ENCODE measurements at places on chromosomes 7 and 10.

- no peak for DNase-seq
Measured at GRCh38 chr10:116121640-116122525, 151.1 kb downstream of the GFRA1 start.

GRCh38 chr7:129657363-129657762 is 45.8 kb downstream of the NRF1 start:
- peak; percentile 18 for DNase-seq

DNA sequence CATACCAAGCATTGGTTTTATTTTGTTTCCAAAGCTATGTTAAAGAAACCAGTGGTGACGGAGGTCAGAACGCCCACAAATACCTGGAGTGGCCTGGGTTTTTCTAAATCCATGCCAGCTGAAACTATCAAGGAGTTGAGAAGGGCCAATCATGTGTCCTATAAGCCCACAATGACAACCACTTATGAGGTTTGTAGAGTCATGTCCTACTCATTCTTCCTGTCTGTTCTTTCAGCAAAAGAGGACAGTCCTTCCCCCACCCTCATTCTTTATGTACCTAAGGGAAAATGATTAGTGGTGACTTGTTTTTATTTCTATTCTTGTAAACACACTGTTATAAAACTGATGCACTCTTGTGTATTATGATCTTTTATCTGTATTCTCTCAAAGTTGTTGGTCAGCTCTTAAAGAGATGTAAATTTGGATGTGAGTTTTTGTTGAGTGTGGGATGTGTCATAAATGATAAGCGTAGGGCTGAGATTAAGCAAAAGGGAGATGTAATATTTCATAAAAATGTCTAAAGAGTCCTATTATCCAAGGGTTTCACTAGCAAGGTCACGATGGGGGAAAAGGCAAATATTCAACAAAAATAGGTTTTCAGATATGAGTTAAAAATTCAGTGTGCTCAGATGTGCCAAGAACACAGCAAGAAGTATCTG is 294.4 kb downstream of the BICC1 start:
- no peak for DNase-seq

DNA sequence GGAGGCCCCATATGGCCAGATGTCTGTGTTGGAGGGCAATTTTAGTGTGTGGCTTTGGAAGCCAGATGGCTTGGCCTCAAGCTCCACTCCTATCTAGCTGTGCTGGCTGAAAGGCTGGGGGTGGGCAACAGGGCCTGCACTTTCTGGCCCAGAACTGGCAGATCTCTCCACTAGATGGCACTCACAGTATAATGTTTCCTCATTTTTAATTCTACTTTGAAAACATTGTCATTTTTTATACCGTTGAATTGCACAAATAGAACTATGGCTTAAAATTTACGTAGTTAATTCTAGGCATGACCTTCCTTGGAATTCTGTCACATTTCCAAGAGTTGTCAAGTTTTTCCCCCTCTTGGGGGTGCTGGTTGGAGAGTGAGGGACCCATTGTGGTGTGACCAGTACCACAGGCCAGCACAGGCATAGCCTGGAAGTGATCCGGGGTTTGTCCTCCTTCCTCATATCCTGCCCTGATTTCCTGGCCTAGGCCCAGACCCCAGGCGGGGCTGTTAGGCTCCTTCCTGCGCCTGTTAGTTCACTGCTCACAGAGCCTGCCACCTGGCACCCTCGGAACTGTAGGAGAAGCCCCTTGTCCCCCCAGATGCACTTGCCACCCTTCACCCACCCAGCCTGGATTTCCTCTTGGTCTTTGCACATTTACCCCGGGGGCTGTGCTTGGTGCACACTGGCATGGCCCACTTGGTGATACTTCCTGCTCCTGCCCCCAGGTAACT is 52.8 kb downstream of the ARHGAP22 start:
- peak; percentile 32 for DNase-seq

All from stimulated activated CD4-positive, alpha-beta T cell treated with anti-CD3 and anti-CD28 coated beads, Interleukin-15, amount 100 ng/mL, for 24 hours (primary cell).